ENCODE measurements at places on chromosomes 3 and 15. TPM values are rescaled to one million over a fixed set of nuclear protein-coding genes. Genes with fewer than 3 reads are reported as not detected.

GRCh38 chr3:17759901-17760300 lies 17.5 kb upstream of the TBC1D5 start:
- no peaks in the 10 kb centered on the region for H3K4me1 ChIP-seq
- no peak overlapping the region for H3K4me3 ChIP-seq
- no peaks in the 10 kb centered on the region for H3K27me3 ChIP-seq
- H3K36me3 ChIP-seq: no peaks in the 10 kb centered on the region

- peaks cover 2% of the 10 kb centered on the region for H3K4me1 ChIP-seq
- no peak for DNase-seq
- H3K27ac ChIP-seq: no peak overlapping the region
- H3K4me3 ChIP-seq: no peak overlapping the region
- H3K36me3 ChIP-seq: no peaks in the 10 kb centered on the region
- no peaks in the 10 kb centered on the region for H3K27me3 ChIP-seq
Observed at GRCh38 chr3:64708456-64708855, 20.7 kb upstream of the ADAMTS9 start.

DNA sequence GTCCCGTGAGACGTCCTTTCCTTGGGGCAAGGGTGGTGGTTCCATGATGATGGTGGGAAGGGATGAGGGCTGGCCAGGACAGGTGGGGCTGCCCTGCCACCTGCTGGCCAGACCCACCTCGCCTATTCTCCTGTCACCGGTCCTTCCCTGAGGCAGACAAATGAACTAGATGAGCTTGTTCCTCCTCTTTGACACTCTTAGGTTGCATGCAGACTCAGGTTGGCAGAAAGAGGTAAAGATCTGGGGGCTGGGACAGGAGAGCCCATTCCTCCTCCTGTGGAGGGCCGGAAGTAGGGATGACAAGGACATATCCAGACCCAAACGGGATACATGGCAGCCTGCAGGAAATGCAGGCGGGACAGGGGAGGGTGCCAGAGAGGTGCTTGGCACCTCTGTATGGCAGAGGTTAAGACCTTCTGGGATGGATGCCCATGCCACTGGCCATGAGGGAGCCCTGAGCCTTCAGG lies 38.6 kb downstream of the ACSBG1 start:
- H3K36me3 ChIP-seq: no peaks in the 10 kb centered on the region
- H3K4me3 ChIP-seq: no peak overlapping the region
- no peaks in the 10 kb centered on the region for H3K27me3 ChIP-seq
- no peak overlapping the region for H3K27ac ChIP-seq

DNA sequence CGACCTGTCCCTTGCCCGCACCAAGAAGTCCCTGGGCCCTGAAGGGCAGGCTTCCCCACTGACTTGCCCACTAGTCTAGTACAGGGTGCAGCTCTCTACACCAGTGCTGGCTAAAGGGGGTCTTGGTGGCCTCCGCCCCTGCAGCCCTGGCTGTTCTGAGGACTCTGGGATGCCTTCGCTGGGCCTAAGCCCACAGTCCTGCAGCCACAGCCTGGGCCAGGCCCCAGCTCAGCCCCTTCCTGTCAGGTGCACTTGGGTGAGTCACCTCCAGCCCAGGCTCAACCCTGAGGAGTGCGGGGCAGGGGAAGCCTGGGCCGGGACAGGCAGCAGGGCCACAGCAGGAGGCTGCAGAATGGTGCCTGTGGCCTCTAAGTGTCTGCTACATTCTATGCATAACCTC lies 971 bp downstream of the C3orf22 start:
- no peak overlapping the region for H3K27ac ChIP-seq
- H3K36me3 ChIP-seq: no peaks in the 10 kb centered on the region
- H3K4me3 ChIP-seq: no peak overlapping the region
- H3K27me3 ChIP-seq: no peaks in the 10 kb centered on the region

DNA sequence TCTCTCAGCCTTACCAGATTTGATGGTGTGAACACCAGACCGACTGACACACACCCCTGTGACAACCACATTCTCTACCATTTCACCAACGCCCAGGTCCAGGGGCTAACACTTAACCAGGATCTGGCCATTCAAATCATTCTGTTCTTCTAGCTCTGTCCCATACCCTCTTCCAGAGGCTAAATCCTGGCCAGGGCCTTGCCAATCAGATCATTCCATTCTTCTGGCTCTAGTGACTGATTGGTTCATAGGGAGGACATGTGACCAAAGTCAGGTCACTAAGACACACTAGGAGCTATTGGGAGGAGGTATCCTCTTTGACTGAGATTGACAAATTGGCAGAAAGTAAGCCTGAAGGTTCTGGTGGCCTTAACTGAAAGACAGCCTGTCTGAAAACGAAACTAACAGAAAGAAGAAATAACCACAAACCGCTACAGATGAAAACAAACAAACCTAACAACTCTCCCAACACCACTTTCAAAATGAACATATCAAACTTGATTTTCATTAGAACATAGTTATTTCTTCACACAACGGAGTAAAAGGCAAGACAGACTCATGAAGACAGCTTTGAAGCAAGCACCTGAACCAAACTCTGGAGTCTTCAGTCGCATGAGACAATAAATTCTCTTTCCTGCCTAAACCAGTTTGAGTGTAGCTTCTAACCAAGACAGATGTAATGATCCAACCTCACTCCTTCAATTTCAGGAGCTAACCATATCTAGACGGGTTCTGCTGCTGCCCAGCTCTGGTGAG lies 68.5 kb downstream of the TRANK1 start:
- no peaks in the 10 kb centered on the region for H3K27me3 ChIP-seq
- H3K4me3 ChIP-seq: no peak overlapping the region
- DNase-seq: no peak

DNA sequence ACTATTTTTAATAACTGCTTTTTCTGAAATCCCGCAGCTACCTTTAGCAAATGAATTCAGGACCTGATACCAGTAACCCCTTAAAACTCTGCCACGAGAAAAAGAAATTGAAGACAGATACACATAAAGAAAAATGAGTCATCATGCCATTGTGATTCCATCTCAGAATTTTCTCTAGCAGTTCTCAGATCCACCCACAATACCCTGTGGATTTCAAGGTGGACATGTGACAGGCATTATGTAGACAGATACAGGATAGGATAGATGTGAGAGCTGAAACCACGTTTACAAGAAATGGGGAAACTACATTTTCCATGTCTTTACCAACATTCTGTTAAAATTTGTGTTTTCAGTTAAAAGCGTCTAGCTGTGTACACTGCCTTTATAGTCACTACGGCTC lies 291.9 kb upstream of the NR2F2 start:
- H3K4me3 ChIP-seq: no peak overlapping the region
- no peak overlapping the region for H3K27ac ChIP-seq
- peaks cover 6% of the 10 kb centered on the region for H3K4me1 ChIP-seq
- no peaks in the 10 kb centered on the region for H3K27me3 ChIP-seq
- H3K36me3 ChIP-seq: no peaks in the 10 kb centered on the region

DNA sequence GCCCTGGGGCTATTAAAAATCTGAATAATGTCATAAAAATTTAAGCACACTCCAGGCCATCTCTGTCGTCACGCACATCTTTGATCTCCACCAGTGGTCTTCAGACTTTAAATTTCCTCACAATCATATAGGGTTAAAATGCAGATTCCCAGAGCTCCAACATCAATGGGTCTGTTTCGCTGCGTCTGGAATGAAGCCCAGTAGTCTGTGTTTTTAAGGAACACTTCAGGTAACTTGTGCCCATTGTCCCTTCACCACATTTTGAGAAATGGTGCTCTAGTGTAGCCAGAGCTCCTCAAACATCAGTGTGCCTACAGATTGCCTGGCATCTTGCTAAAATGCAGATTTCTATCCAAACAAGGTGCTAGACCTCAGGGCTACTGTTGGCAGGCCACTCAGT lies 9.8 kb downstream of the SEMA6D start:
- H3K4me1 ChIP-seq: peaks cover 12% of the 10 kb centered on the region
- DNase-seq: no peak
- no peak overlapping the region for H3K4me3 ChIP-seq

DNA sequence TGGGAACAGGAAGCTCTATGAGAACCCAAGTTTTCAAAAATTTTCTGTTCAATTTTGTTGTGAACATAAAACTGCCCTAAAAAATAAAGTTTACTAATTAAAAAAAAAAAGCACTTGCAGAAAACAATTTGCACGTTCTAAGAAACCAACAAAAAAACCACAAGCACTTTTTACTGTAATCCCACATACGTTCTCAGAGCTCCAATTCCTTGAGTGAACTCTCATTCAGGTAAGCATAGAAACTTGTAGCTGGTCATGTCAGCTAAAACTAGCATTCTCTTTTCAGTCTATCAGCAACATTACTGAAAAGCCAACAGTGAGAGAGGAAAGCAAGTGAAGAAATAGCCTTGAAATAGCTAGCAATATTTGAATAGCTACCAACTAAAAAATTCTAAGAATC lies 11.5 kb upstream of the TMF1 start:
- H3K27ac ChIP-seq: no peak overlapping the region
- DNase-seq: no peak
- no peaks in the 10 kb centered on the region for H3K27me3 ChIP-seq
- H3K4me3 ChIP-seq: no peak overlapping the region
- no peaks in the 10 kb centered on the region for H3K4me1 ChIP-seq

DNA sequence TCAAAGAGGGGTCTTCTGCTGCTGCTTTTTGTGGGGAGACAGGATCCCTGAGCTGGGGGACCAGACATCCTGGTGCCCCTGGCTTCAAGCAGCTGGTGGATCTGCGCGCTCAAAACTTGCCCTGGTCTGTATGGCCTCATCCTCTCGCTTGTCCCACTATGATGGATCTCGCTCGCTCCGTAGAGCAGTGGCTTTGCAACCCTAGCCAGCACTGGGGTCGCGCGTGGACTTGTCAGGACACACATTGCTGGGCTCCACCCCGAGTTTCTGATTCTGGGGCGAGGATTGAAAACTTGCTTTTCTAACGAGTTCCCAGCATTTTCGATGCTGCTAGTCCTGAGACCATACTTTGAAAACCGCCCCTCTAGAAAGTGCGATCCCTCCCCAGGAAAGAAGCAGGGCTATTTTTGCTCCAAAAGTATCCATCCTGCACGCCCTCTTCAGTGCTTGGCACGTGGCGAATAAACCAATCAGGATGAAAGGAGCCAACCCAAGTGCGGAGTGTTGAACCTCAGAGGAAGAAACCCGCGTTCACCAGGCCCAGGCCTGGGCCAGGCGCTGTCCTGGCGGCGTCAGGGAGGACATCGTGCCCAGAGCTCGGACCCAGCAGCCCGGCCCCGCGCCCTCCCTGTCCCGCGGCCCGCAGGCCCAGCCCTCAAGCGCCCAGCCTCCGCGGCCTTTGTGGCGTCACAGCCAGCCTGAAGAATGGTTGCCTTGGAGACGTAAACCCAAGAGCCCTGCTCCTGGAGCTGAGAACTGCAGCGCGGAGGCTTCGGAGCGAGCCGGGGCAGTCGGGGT lies at the start of gene CFAP100:
CFAP100 (plus strand) TSS at position 731 of the 798 bp plus-strand sequence. CDS start 1,092 bp downstream, outside the sequence.
- H3K4me1 ChIP-seq: peaks cover 4% of the 10 kb centered on the region
- no peaks in the 10 kb centered on the region for H3K27me3 ChIP-seq
- peak; percentile 43 for DNase-seq
- H3K4me3 ChIP-seq: peak within 1 kb of the TSS; percentile 1
- H3K27ac ChIP-seq: no peak within 1 kb of the TSS

DNA sequence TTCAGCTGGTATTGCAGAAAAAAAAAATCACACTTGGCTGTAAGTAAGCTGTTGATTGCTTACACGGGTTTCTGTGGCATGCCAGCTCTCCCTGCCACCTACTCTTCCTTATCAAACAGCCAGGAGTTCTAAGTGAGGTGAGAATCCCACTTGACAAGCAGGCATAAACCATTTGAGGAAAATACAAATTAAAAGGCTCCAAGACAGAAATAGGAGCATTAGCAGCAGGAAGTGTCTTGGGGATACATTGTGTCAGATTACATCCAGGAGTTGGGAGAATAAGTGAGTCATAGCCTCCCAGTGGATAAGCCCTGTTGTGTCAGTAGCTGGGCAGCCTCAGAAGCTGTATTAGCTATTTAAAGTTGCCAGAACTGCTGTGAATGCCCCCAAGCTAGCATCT lies 256.0 kb downstream of the CNTN4 start:
- DNase-seq: no peak
- H3K4me3 ChIP-seq: no peak overlapping the region
- H3K36me3 ChIP-seq: no peaks in the 10 kb centered on the region
- no peaks in the 10 kb centered on the region for H3K27me3 ChIP-seq
- no peaks in the 10 kb centered on the region for H3K4me1 ChIP-seq

DNA sequence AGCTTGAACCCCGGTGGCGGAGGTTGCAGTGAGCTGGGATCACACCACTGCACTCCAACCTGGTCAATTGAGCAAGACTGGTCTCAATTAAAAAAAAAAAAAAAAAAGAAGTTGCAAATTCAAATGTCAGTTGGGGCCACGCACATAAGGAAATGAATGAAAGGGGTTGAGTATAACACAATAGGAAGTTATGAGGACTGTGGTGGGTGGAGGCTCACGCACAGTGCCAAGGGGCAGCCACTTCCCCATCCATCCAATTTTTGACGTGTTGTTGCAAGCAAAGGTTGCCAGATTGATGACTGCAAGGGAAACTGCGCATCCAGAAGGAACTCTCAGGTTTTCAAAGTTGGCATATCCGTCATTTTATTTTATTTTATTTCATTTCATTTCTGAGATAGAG lies 532.2 kb downstream of the NTRK3 start:
- H3K36me3 ChIP-seq: no peaks in the 10 kb centered on the region
- H3K27ac ChIP-seq: no peak overlapping the region
- DNase-seq: no peak
- no peaks in the 10 kb centered on the region for H3K27me3 ChIP-seq

- H3K27me3 ChIP-seq: no peaks in the 10 kb centered on the region
- H3K4me3 ChIP-seq: no peak overlapping the region
- H3K4me1 ChIP-seq: peaks cover 5% of the 10 kb centered on the region
- DNase-seq: no peak
Observed at GRCh38 chr3:195164573-195165264, 106.2 kb downstream of the XXYLT1 start.

GRCh38 chr3:139423232-139423631 lies 33.8 kb upstream of the COPB2 start:
- H3K27ac ChIP-seq: no peak overlapping the region
- H3K36me3 ChIP-seq: no peaks in the 10 kb centered on the region
- no peaks in the 10 kb centered on the region for H3K4me1 ChIP-seq
- DNase-seq: no peak
- no peaks in the 10 kb centered on the region for H3K27me3 ChIP-seq

GOLGA6L9 gene
- 2.7 TPM for polyA plus RNA-seq

WDR93 gene
- 0.24 TPM for polyA plus RNA-seq

ALPK3 gene
- 0.62 TPM for polyA plus RNA-seq

GOLGA6L25 gene
- not detected for polyA plus RNA-seq

GOLGA8J gene
- polyA plus RNA-seq: not detected

KLHL40 gene
- polyA plus RNA-seq: not detected

MINDY4B gene
- polyA plus RNA-seq: not detected

RTP1 gene
- not detected for polyA plus RNA-seq

ROBO1 gene
- polyA plus RNA-seq: 17.9 TPM

TRMT10C gene
- polyA plus RNA-seq: 18.5 TPM
